Stimulated activated CD4-positive, alpha-beta T cell treated with anti-CD3 and anti-CD28 coated beads, Interleukin-4, amount 100 ng/mL, for 24 hours (primary cell): ENCODE measurements at places on chromosomes 16 and 17.

- no peak for DNase-seq
Observed at GRCh38 chr17:83034525-83034924, 44.9 kb upstream of the METRNL start.

- no peak for DNase-seq
Observed at GRCh38 chr17:39122991-39123390, 28.4 kb downstream of the PLXDC1 start.

- DNase-seq: no peak
Observed at GRCh38 chr17:76957678-76958464, 89.7 kb downstream of the MGAT5B start.

- no peak for DNase-seq
Observed at GRCh38 chr16:85170066-85170491, 57.8 kb upstream of the CIBAR2 start.

DNA sequence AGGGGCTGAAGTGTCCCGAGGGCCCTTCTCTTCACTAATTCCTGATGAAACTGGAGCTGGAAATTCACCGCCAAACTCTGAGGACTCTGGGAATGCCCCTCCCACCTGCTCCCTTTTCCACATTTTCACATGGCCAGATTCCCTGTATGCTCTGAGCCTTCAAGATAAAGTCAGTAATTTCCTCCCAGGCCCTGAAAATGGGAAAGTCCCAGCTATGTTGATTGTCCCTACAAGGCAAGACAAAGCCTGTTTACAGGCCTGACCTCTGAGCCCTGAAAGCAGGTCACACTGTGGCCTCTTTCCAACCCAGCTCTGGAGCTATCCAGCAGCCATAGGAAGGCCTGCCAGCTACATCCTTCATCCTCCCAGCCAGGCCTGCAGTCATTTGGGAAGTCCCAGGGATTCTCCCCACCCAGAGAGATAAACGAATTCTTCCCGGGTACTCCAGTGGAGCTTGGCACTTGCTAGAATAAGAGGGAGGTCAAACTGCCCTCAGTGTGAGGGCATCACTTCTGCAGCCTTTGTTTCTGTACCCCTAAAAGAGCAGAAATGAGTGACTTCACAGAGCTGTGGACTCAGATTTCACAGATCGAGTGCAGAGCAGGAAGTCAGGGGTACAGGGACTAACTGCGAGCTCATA, 19.6 kb upstream of the CCL2 start:
- DNase-seq: no peak

DNA sequence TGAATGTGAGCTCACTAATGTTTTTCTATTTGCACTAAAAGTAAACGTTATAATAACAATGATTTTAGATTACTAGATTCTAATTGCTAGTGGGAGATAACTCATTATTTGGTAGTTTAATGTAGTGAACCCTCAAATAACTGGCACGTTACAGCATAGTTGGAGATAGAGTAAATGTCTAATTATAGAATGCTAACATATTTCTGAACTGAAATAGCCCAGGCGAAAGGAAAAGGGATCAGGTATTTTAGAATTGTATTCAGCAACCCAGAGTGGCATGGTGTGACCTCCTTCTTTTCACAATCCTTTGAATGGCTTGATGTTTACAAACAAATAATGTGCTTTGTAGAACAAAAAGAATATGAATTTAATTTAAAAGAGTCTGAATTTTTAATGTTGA, 1221.2 kb downstream of the CDH8 start:
- DNase-seq: no peak

- no peak for DNase-seq
Observed at GRCh38 chr17:74427048-74427762, 4.7 kb upstream of the GPRC5C start.

GRCh38 chr17:79024901-79025737, 1.1 kb downstream of the C1QTNF1 start:
- DNase-seq: no peak

DNA sequence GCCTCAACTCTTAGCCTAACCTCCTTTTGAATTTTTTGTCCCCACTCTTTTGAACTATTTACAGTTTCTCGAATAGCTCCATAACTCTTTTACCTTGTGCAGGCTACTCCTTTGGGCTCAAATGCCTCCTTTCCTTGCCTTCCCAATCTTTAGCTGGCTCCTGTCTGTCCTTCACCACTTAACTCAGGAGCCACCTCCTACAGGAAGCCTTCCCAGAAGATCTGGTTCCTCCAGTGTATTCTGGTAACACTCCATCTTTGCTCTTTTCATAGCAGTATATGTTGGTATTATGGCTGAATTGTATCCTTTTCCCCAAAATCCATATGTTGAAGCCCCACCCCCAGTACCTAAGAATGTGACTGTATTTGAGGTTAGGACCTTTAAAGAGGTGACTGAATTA, 9.0 kb upstream of the GRB2 start:
- no peak for DNase-seq

- DNase-seq: no peak
Observed at GRCh38 chr16:27962197-27962596, 101.3 kb downstream of the GSG1L start.

- no peak for DNase-seq
Observed at GRCh38 chr16:71637398-71637797, 11.4 kb downstream of the MARVELD3 start.

GRCh38 chr17:81866440-81867169, 4.5 kb downstream of the ARHGDIA start:
- DNase-seq: no peak

DNA sequence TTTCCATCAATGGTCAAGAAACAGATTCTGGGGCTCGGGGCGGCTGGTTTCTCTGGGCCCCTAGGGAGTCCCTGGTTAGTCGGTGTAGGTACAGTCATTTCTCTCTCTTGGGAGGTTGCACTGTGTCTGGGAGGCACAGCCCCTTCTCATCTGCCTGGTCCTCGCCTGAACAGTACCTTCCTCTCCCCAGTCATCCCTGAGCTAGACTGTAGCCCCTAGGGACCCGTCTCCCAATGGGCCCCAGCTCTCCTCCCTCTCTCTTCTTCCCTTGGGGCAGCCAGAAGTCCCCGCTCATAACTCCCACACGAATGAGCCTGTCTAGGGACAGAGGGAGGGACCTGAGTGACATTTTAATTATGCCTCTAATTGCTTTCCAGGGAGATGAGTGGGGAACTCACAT, 20.2 kb upstream of the CPSF4L start:
- no peak for DNase-seq

DNA sequence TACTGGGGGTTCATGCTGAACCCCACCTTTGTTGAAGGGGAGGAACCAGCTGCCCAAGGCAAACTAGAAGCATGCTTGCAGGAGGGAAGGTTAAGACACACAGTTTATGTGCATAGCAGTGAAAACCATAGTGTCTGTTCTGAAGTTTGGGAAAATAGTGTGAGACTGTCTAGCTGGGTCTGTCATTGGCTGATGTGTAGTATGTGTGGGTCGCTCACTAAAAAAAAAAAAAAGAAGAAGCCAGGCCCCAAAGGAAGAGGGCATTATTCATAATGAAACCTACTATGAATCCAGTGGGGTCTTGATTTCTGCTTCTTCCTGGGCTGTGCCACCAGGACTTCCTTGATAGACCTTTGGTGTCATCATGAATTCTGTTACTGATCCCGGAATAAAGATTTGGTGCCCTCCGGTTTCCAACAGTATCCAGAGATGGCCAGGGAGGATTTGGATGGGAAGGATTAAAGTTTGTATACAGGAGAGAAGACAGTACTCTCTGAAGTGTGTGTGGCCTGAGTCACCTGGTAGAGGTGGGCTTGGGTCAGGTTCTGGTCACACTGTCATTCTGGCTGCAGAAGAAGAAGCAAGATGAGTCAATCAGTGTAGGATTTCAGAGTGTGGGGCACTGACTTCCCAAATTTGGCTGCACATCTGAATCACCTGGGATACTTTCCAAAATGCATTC, 220.3 kb downstream of the PRKCA start:
- no peak for DNase-seq

DNA sequence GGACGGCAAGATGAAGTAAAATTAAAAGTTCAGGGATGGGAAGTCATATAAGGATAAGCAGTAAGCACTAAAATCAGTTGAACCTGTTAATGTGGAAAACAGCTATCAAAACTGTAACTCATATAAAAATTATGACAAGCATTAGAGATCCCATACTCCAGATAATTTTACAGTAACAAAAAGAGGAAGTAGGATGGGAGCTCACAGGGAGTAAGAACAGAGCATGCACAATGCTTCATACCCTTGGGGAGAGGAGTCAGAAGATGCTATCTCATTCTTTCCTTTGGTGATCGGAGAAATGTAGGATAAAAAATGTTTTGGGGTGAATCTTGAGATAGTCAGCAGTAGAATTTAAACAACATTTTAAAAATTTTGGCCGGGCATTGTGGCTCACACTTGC, 164.7 kb upstream of the CACNG5 start:
- no peak for DNase-seq
